CD4-positive, CD25-positive, alpha-beta regulatory T cell (primary cell): ENCODE measurements at places on chromosomes 11 and 22.

DNA sequence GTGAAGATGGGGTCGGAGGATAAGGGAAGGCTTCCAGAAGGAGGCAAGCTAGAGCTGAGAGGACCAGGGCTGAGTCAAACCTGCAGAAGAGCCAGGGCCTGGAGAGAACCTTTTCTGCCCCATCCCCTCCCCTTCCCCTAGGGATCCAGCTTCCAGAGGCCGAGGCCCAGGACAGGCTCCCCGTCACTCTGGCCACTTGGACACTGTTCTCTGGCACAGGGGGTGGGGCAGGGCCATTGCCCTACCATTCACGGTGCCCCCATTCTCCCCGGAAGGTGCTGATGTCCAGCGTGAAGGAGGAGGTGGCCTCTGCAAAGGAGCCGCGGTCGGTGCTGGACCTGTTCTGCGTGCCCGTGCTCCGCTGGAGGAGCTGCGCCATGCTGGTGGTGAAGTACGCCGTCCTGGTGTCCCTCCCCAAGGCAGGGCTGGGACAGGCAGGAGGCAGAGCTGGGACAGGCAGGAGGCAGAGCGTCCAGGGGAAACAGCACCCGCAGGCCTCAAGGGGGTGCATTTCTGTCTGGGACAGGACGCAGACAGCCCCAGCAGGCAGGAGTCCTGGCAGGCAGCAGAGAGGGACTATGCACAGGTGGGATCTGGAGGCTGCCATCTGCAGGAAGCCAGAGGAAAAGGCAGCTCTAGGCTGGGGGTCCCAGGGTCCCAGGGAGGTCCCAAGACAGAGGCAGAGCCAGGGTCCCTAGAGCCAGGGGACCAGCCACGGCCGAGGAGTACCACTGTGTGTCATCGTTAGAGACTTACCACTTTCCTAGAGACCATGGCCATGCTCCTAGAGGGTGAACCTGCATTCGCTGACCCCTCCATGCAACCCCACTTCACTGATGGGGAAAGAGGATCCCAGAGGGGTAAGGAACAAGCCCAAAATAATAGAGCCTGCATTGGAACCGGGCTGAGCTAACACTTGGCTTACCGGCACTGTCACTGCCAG, 25.8 kb upstream of the SLC22A12 start:
- no peak for DNase-seq

- DNase-seq, result no peak
Measured at GRCh38 chr11:24496736-24497725, at the start of gene LUZP2. LUZP2 (plus strand) TSS chr11:24497053.

DNA sequence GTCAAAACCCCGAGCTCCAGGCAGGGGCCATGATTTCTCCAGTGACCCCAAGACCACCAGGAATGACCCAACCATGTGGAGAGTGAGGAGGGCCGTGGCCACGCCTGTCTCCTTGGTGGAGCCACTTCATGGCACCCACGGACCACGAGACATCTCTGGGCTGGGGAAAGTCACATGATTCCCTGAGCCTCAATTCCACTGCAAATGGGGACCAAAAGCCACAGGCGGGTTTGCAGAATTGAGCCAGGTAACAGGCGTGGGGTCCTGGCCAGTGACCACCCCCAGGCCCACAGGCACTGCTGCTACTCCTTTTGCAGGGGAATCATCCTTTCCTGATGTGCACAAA, 178.9 kb downstream of the CTTN start:
- no peak for DNase-seq

- DNase-seq, result no peak
Measured at GRCh38 chr11:100776212-100776896, 89.3 kb downstream of the ARHGAP42 start.

GRCh38 chr22:39994566-39995392, at the start of gene FAM83F:
FAM83F (plus strand) TSS chr22:39994954; CDS start chr22:39995043, 89 bp downstream.
- peak; percentile 43 for DNase-seq

GRCh38 chr11:76160856-76161255, 45.4 kb downstream of the WNT11 start:
- no peak for DNase-seq

- DNase-seq, result no peak
Measured at GRCh38 chr11:66969584-66970225, 5.4 kb upstream of the C11orf86 start.
